ENCODE measurements at places on chromosomes 7 and 10. TPM values are rescaled to one million over a fixed set of nuclear protein-coding genes. Genes with fewer than 3 reads are reported as not detected.

- no peak overlapping the region for H3K4me3 ChIP-seq
- no peaks in the 10 kb centered on the region for H3K4me1 ChIP-seq
- no peaks in the 10 kb centered on the region for H3K27me3 ChIP-seq
- H3K36me3 ChIP-seq, result no peaks in the 10 kb centered on the region
These were observed 211.3 kb upstream of the BMPER start for GRCh38 chr7:33694006-33694405.

DNA sequence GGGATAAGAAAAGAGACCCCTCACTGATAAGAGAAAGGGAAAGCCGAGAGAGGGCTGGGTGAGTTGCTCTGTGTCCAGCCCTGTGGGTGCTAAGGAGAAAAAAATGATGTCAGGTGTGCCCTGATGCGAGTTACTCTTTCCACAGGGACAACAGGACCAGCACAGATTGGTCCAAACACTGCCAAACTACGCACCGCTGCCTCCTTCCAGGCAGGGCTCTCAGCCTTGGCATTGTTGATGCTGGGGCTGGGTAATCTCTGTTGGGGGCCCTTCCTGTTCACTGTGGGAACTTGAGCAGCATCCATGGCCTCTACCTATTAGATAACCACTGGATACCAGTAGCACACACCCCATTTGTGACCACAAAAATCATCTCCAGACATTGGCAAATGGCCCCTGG lies 10.3 kb upstream of the ATP6V0E2 start:
- no peaks in the 10 kb centered on the region for H3K4me1 ChIP-seq
- no peak overlapping the region for H3K27ac ChIP-seq
- no peak for DNase-seq
- no peaks in the 10 kb centered on the region for H3K36me3 ChIP-seq

- H3K27me3 ChIP-seq, result no peaks in the 10 kb centered on the region
- DNase-seq, result no peak
- H3K4me1 ChIP-seq, result no peaks in the 10 kb centered on the region
- H3K27ac ChIP-seq, result no peak overlapping the region
- no peak overlapping the region for H3K4me3 ChIP-seq
These were observed 31.7 kb downstream of the PSPH start for GRCh38 chr7:56019501-56019900.

- no peak overlapping the region for H3K27ac ChIP-seq
- no peak overlapping the region for H3K4me3 ChIP-seq
- DNase-seq, result no peak
- H3K36me3 ChIP-seq, result no peaks in the 10 kb centered on the region
- H3K27me3 ChIP-seq, result peaks cover 13% of the 10 kb centered on the region
- no peaks in the 10 kb centered on the region for H3K4me1 ChIP-seq
These were observed 27.6 kb upstream of the C10orf71 start for GRCh38 chr10:49271346-49271745.

DNA sequence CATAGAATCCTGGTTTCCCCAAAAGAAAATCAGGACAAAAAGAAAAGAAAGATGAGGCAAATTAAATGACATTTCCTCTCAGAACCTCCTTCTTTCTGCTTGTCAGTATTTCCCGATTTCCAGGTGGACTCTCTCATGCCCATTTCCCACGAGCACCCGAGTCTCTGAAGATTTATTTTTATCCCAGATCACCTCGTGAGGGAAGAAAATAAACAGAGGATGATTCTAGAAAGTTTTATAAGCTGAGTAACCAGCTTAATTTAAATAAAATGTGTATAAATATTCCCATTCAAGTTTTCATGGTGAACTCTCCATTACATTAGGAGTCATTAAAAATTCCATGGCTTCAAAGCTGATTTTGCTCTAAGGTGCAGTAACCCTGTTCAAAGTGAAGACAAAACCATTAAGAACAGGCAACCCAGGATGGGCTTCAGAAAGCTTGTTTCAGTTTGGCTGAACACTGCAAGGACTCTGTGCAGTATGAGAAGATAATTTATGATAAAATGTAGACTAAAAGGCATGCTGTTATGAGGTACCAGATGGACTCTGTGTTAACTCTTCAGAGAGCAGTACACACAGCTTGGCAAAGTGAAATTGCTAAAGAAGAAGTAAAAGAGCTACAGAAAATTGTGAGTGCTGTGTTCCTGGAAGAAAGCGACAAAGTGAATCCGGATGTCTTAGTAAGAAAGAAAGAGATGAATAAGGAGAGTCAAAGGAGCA lies 521.3 kb upstream of the LRRN3 start:
- H3K4me1 ChIP-seq, result no peaks in the 10 kb centered on the region
- no peaks in the 10 kb centered on the region for H3K36me3 ChIP-seq
- DNase-seq, result no peak
- H3K27me3 ChIP-seq, result no peaks in the 10 kb centered on the region
- H3K4me3 ChIP-seq, result no peak overlapping the region

GRCh38 chr10:120455004-120455403 lies 2.0 kb upstream of the PLPP4 start:
- H3K27me3 ChIP-seq, result peaks cover 46% of the 10 kb centered on the region
- H3K27ac ChIP-seq, result no peak overlapping the region
- no peak for DNase-seq

DNA sequence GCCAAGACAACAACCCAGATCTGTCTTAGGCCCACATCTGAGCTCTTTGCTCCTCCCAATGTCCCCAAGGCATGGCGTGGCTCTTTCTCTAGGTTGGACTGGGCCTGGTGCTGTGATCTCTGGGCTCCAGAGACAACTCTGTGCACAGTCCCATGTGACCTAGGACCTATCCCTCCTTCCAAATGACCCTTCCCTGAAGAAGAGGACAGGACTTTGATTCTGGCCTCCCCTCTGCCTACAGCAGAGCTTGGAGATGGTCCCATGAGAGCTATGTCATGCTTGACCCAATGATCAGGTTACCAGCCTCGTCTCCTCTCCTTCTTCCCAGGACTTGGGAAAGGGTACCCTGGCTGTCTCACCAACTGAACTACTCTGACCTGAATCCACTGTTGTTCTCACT lies 296.3 kb upstream of the GALNT17 start:
- H3K27me3 ChIP-seq, result no peaks in the 10 kb centered on the region
- H3K4me1 ChIP-seq, result no peaks in the 10 kb centered on the region
- H3K27ac ChIP-seq, result no peak overlapping the region
- DNase-seq, result no peak
- H3K4me3 ChIP-seq, result no peak overlapping the region

DNA sequence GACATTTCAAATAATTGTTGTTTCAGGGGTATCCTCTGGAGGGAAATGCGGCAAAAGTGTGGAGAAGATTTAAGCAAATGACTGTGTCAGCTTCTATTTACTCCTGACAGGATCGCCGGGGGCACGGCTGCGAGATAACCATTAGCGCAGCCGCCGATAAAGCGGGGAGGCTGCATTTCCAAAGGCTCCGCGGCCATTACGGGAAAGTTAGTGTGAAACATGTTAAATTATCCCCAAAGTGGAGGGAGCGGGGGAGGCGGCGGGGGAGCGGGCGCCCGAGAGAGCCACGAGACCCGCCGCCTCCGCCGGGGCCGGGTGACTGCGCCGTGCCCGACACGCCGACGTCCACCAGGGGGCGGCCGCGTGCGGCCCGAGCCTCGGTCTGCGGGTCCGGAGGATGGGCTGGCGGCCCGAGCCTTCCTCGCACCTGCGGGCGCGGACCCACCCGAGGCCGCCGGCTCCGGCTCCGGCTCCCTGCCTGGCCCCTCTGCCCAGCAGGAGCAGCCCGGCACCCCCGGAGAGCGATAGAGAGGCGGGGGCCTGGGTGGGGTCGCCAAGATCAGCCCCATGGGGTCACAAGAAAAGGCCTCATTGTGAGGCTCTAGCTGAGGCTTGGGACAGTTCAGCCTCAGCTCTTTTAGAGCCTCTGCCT lies 74.4 kb upstream of the PAX2 start:
- DNase-seq, result no peak
- no peak overlapping the region for H3K27ac ChIP-seq
- H3K36me3 ChIP-seq, result no peaks in the 10 kb centered on the region
- H3K27me3 ChIP-seq, result peaks cover 42% of the 10 kb centered on the region
- H3K4me3 ChIP-seq, result no peak overlapping the region

DNA sequence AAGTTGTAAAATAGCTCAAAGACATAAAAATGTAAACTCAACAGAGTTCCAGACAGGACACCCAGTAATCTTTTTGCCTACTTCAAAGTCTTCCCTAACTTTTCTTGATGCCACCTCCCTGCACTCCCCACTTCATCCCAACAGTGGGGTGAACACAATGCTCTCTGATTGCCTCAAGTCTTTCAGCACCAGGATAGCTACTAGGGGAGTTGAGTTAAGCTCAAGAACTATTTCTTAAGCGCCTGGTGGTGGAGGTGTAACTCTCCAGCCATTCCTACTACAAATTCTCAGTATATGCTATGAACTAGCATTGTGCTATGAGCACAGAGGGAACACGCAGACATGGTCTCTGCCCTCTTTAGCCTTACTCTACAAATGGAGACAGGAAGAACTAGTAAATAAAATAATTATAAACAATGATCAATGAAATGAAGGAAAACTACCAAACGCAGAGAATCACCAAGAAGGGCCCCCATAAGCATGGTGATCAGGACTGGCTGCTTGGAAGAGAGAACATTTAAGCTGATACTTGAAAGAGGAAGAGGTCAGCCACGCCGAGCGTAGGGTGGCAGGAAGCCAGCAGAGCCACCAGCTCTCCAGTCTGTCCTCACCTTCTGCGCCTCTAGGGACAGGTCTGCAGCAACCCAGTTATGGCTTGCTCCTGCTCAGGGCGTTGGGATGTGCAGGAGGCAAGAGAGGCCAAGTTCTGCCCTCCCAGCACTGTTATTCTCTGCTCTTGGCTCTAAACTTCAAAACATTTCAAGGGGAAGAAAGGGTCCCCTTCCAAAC lies 16.7 kb upstream of the FRA10AC1 start:
- no peaks in the 10 kb centered on the region for H3K36me3 ChIP-seq
- no peak overlapping the region for H3K27ac ChIP-seq
- no peaks in the 10 kb centered on the region for H3K4me1 ChIP-seq
- no peak overlapping the region for H3K4me3 ChIP-seq

GRCh38 chr7:139515266-139515665 lies 8.2 kb upstream of the CLEC2L start:
- no peaks in the 10 kb centered on the region for H3K4me1 ChIP-seq
- no peaks in the 10 kb centered on the region for H3K27me3 ChIP-seq
- H3K4me3 ChIP-seq, result no peak overlapping the region
- H3K36me3 ChIP-seq, result no peaks in the 10 kb centered on the region
- H3K27ac ChIP-seq, result no peak overlapping the region

DNA sequence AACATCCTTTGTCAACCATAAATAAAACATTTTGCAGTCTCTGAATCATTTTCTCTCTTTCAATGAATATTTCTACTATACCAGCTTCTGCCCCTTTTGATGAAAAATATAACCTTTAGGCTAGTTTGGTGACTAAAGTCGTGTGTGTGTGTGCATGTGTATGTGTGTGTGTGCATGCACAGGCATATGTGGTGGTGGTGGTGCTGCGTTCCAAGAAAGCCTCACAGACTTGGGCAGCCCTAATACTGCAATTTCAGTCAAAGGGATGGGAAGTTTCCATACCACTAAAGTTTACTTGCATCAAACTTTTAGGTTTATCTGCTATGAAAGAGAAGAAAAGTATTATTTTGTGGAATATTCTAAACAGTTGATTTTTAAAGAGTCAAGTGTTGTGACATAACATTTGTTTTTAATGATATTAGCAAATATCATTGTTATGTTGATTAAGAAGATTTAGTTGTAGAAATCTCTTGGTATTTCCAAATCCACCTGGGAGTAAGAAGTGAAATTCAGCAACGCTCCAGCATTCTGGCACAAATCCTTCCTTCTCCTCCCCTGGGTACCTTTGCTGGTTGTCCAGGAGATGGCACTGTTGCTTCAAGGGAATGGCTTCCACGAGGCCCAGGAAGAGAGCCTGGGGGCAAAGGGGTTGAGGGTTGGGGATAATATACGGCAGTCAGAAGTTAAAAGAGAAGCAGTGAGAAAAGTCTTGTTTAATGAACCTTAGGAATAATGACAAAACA lies 41.5 kb downstream of the ASB4 start:
- peaks cover 12% of the 10 kb centered on the region for H3K27me3 ChIP-seq
- H3K36me3 ChIP-seq, result no peaks in the 10 kb centered on the region
- no peak overlapping the region for H3K27ac ChIP-seq
- H3K4me3 ChIP-seq, result no peak overlapping the region
- peak; percentile 74 for DNase-seq

GRCh38 chr10:75403939-75404814 lies 2.6 kb upstream of the ZNF503 start:
- no peaks in the 10 kb centered on the region for H3K36me3 ChIP-seq
- peaks cover 99% of the 10 kb centered on the region for H3K27me3 ChIP-seq
- no peak for DNase-seq
- peak overlapping the region; percentile 57 for H3K4me3 ChIP-seq

- H3K4me1 ChIP-seq, result no peaks in the 10 kb centered on the region
- H3K4me3 ChIP-seq, result no peak overlapping the region
- H3K27me3 ChIP-seq, result no peaks in the 10 kb centered on the region
- H3K36me3 ChIP-seq, result no peaks in the 10 kb centered on the region
- DNase-seq, result no peak
These were observed 379.0 kb upstream of the FZD8 start for GRCh38 chr10:36021096-36021495.

GRCh38 chr7:1741751-1742554 lies 71.9 kb downstream of the ELFN1 start:
- H3K27me3 ChIP-seq, result no peaks in the 10 kb centered on the region
- DNase-seq, result no peak
- peaks cover 8% of the 10 kb centered on the region for H3K4me1 ChIP-seq
- no peak overlapping the region for H3K4me3 ChIP-seq
- no peak overlapping the region for H3K27ac ChIP-seq

- no peak overlapping the region for H3K4me3 ChIP-seq
- no peaks in the 10 kb centered on the region for H3K36me3 ChIP-seq
- no peaks in the 10 kb centered on the region for H3K4me1 ChIP-seq
- H3K27me3 ChIP-seq, result peaks cover 54% of the 10 kb centered on the region
- H3K27ac ChIP-seq, result no peak overlapping the region
These were observed 304.3 kb downstream of the GLRX3 start for GRCh38 chr10:130440494-130440893.

RBP3 gene
- total RNA-seq, result not detected

TMEM273 gene
- not detected for total RNA-seq

ATOH7 gene
- total RNA-seq, result not detected
